ENCODE measurements at places on chromosomes 3 and 15.

DNA sequence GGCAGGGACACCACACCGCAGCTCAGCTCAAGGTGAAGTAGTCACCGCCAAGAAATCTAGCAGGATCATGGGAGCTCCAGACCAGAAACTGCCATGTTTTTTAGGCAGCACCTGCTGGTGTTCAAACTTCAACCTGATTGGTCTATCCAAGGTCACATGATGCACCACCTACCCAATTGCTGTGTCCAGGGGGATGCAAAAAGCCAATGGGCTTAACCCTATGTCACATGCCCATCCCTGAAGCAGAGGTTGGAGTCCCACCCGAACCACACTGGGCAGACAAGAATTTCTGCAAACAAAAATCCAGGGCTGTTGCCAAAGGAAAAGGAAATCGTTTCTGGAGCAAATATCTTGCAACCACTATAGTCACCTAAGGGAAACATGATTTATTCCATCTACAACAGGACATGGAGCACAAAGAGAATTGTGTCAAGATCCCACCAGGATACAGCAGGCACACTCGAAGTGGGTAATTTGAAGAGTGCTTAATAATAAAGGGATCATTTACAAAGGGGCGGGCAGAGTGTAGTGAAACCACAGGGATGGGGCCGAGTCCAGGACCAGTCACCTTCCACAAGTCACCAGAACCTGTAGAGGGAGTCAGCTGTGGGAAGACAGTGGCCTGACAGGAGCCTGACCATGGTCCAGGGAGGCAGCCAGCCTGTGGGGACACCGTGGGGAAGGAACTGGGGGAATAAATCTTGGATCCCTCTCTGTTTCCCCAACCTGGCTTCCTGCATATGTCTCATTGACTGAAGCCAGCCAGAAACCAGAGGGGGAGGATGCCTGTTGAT lies 34.2 kb upstream of the TSEN2 start:
- no peak for DNase-seq

DNA sequence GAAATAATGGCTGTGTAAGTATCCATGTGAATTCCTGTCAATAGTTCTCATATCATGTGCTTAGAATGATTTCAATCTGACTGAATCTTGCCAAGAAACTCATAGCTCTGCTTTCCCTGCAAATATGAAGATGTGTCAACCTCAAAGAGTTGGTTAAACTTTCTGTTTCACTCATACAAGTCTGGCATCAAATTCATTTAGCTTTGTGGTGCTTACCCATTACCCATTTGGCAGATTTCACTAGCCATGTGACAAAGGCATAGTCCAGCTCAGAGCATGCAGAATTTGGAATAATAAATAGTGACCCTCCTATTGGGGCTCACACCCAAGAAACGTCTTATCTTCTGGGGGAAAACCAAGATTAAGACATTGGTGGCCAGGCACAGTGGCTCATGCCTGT lies 256.6 kb upstream of the TPRG1 start:
- DNase-seq = no peak

DNA sequence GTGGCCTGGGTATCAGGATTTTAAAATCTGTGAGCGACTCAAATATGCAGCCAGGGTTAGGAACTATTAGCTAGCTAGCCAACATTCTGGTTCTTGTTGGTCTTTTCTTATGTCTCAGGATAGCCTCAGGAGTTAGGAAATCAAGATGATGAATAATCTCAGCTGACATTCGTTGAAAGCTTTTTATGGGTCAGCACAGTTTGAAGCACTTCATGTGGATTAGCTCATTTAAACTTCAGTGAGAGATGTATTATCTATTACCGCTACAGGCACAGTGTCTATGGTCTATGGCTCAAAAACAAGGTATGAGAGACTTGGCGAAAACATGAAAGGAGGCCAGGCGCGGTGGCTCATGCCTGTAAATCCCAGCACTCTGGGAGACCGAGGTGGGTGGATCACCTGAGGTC lies 187.5 kb upstream of the THRB start:
- DNase-seq = no peak

DNA sequence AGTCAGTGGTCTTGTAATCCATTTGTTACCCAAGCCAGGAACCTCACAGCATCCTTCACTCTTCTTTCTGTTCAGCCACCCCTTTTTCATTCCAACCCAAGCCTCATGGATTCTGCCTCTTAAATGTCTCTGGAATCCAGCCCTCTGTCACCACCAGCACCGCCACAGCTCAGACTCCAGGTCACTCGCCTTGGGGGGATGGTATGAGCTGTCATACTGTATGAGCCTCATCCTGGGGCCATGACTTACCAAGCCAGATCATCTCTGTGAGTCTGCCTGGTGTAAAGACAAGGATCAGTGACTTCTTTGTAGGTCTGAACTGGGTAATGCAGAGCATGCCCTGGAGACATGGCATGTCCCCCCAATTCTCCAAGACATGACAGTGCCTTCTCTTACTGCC lies 79.6 kb downstream of the PGPEP1L start:
- DNase-seq = no peak

GRCh38 chr15:63870487-63871209 lies 36.9 kb upstream of the HERC1 start:
- no peak for DNase-seq

- no peak for DNase-seq
These were observed 84.5 kb downstream of the TRAK1 start for GRCh38 chr3:42175386-42176240.
